Activated CD8-positive, alpha-beta memory T cell treated with anti-CD3 and anti-CD28 coated beads, Interleukin-2, amount 10 ng/mL, durations not matched to agents 7 days and 5 days (primary cell): ENCODE measurements at places on chromosomes 11 and 22.

GRCh38 chr22:42301742-42302102 is 31.3 kb upstream of the TCF20 start:
- DNase-seq = no peak

DNA sequence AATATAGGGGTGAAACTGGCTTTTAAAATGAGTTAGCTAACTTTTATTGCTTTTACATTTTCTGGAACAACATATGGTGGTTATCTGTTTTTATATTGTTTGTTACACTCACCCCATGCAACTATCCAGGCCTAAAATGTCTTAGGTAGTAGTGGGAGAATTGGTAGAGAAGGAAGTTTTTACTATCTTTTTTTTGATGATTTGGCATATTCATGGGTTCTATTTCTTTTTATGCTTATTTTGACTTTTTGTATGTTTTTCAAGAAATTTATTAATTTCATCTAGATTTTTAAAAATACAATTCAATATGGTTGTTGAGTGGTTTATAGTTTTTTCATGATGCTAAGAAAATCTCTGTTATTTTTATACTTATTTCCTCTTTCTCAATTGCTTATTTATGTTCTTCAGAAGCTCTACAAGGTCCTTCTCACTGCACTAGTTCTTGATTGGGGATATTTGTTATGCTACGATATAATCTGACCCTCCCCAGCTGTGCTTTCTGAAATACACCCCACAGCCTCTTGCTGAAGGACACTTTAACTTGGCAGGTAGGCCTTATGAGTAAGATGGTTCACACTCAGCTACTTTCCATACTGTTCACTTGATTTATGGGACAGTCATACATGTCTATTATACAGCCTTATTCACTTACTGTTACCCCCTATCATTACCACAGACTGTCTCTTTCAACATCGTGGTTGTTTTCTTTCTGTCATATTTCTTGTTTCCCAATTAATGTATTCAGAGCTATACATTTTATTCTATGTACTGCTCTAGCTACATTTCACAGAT is 431.2 kb downstream of the METTL15 start:
- DNase-seq = no peak

- no peak for DNase-seq
These were observed 125.1 kb downstream of the MED15 start for GRCh38 chr22:20632518-20632917.

DNA sequence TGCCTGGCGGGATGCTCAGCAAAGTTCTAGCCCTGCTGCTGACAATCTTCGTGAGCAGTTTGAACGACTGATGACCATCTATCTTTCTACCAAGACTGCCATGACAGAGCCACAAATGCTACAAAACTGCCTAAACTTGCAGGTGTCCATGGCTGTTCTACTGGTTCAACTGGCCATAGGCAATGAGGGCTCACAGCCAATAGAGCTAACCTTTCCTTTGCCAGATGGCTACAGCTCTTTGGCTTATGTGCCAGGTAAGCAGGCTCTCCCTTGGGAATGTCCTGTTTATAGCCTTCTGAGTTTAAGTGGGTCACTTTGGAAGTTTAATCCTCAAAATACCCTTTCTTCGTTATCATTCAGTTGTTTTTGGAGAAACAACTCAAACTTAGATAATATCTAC is 20.1 kb downstream of the UBE4A start:
- no peak for DNase-seq
